Posterior vena cava (tissue), 2 donors: ENCODE measurements at places on chromosomes 7 and 10. TPM values are rescaled to one million over a fixed set of nuclear protein-coding genes. Genes with fewer than 3 reads are reported as not detected.

DNA sequence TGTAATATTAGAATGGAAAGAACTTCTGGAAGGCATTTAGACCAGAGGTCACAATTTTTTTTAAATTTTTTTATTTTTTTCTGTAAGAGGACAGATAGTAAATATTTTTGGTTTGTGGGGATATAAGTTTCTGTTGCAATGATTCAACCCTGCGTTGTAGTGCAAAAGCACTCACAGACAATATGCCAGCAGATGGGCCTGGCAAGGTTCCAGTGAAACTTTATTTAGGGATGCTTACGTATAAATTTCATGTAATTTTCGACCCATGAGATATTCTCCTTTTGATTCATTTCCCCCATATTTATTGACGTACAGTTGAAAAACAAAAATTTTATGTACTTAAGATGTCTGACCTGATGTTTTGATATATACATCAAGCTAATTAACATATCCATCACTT lies 72.8 kb upstream of the NMT2 start:
- DNase-seq, result no peak

DNA sequence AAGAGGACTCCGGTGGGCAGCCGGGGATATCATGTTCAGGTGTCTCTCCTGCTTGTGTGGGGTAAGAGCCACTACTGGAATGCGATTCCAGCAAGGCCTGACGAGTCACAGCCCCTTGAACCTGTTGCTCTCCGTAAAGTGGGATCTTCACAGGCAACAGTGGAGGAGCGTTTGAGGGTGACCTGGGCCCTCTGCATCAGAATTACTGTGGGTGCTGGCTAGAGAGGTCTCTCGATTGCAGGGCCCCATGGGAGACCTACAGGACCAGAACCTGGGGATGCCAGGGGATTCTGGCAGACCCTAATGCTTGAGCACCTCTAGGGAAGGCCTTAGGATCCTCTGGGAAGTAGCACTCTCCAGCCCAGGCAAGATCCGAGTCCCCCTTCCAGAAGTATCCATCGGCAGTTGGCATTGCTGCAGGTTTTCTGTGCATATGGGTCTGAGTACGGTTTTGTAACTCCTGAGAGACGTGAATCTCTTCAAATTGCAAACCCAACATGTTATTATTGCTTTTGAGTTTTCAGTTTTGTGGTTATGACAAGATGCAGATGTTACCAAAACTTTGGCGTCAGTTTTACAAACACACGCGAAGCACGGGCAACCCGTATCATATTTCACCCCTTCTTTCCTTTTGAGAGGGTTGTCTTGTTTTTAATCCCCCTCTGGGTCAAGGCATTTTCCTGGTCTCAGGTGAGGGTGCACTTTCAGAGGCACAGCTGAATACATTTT lies 4.6 kb downstream of the MGMT start:
- DNase-seq, result no peak

DNA sequence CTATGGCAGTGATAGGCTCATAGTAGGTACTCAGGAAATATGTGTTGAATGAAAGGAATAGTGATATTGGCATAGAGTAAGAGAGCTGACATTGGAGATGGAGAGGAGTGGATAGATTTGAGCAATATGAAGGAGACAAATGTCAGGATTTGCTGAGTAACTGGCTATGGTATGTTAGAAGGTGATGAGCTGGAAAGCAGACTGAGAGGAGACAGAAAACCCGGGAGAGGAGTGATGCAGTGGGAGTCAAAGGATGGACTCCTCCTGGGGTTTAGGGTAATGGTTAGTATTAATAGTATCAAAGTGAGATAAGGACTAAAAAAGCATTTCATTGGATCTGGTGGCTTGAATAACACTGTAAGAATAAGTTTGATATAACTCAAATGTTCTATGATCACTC lies 64.8 kb downstream of the CD36 start:
- DNase-seq, result no peak

DNA sequence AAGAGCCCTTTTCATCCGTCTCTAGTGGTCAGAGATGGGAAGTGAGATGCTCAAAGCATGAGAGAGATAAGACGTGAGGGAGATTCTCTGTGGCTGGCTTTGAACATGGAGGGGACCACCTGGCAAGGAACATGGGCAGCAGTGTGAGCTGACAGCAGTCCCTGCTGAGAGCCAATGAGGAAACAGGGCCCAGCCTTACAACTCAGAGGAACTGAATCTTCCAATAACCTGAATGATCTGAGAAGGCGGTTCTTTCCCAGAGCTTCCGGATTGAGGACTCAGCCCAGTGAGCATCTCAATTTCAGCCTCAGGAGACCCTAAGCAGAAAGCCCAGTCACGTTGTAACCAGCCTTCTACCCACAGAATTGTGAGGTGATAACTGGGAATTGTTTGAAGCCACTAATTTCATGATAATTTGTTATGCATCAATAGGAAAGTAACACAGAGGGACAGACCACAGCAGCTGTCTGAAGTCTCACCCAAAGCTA lies 33.9 kb upstream of the IKZF1 start:
- DNase-seq, result no peak

- DNase-seq, result no peak
Measured at GRCh38 chr10:60798031-60798430, 19.8 kb downstream of the CDK1 start.

GRCh38 chr7:5363729-5364128 lies 59.9 kb downstream of the TNRC18 start:
- no peak for DNase-seq

- no peak for DNase-seq
Measured at GRCh38 chr10:84534168-84534567, 205.8 kb downstream of the CCSER2 start.

GRCh38 chr7:30682212-30683083 lies at the start of gene CRHR2:
CRHR2 (minus strand) TSS chr7:30682456; CDS start chr7:30682280, 176 bp downstream.
- no peak for DNase-seq

The ATOH7 gene
- not detected for total RNA-seq

- DNase-seq, result peak; percentile 43
Measured at GRCh38 chr7:158424011-158424410, 163.6 kb downstream of the PTPRN2 start.

DNA sequence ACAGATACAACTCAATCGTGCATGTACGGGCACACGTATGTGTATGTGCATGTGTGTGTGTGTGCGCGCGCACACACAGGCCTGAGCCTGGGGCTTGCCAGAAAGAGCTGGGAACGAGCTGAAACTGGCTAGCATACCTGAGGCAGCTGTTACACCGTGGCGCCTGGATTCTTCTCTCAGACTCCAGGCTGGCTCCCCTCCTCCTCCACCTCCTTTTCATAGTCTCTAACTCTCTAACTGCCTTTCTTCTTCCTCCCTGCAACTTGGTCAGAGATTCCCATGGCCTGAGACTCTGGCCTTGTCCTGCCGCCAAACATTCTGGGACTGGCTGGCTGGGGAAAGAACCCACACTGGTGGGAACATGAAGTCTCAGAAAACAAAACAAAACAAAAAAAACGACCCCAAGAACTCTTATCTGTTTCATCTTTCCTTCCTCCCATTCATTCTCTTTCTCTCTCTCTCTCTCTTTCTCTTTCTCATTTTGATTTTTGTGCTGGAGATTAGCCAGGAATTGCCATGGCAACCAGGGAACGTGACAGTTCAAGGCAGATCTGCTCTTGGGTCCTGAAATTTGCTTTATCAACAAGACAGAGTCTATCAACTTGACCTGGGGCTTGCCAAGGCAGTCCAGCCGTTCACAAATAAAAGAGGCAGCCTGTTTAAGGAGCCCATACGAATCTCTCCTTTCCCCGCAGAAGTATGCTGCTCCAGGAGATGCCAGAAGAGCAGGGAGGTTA lies 76.8 kb upstream of the SEM1 start:
- DNase-seq, result no peak

DNA sequence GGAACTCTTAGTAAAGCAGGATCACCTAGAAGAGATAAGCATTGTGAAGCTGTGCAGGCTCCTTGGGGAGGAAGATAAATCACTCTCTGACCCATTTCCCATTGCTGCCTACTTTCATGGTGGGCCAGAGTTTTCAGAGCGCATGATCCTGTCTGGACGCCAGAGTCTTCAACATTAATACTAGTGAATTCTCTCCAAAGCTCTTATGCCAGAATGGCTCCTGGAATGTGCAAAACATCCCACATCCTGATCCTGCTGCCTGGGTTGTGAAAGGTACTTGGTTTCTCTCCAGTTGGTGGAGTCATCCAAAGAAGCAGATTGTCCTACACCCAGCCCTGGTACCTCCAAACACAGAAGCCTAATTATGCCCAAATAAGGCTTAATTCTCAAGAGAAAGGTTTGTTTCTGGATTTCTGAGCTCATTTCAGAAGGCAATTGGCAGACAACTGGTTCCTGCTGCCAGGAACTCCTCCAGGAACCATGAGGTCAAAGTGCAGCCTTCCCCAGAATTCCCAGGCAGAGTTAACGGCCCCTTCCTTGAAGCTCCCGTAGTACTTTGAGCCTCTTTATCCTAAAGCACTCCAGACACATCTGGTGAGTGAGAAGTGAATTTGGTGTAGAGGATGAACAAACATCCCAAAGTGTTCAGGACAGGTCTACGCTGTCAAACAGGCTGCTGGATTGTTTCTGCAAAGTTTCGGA lies 495.2 kb downstream of the PLXNA4 start:
- DNase-seq, result no peak

- no peak for DNase-seq
Measured at GRCh38 chr10:15254808-15255648, 86.5 kb upstream of the NMT2 start.
